ENCODE measurements at places on chromosomes 5 and 9.

- DNase-seq = peak; percentile 1
Measured at GRCh38 chr9:15333376-15333881, 26.4 kb upstream of the TTC39B start.

DNA sequence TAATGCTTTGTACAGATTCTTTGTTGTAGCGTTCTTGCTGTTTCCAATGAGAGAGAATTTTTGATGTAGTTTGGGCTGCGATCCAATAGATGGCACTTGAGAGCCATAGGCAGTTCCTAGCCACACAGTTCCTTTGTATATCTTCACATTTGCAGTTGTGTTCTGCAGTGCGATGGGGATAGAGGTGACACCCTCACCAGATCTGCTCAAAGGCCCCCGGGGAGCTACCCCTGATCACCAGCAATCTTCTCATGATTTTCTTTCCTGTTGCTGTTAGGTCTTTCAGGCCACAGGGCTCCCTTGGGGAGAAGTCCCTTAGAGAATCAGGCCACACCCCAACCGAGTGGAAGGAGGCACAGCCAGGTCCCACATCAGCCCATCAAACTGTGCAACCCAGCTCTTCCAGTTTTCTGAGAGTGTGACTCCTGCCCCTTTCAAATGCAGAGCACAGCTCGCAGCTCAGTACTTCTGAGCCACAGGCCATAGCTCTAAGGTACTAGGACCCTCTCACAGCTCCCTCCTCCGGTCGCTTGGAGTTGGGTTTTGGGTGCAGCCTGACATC lies 353.7 kb downstream of the SLCO4C1 start:
- peak; percentile 71 for DNase-seq

- peak; percentile 46 for DNase-seq
Measured at GRCh38 chr5:44875661-44876605, 67.2 kb downstream of the MRPS30 start.

GRCh38 chr5:1494780-1495524 lies 28.8 kb downstream of the LPCAT1 start:
- DNase-seq = no peak

- no peak for DNase-seq
Measured at GRCh38 chr5:19564036-19564435, 424.0 kb downstream of the CDH18 start.

- no peak for DNase-seq
Measured at GRCh38 chr5:150060471-150060870, 25.9 kb downstream of the CSF1R start.

DNA sequence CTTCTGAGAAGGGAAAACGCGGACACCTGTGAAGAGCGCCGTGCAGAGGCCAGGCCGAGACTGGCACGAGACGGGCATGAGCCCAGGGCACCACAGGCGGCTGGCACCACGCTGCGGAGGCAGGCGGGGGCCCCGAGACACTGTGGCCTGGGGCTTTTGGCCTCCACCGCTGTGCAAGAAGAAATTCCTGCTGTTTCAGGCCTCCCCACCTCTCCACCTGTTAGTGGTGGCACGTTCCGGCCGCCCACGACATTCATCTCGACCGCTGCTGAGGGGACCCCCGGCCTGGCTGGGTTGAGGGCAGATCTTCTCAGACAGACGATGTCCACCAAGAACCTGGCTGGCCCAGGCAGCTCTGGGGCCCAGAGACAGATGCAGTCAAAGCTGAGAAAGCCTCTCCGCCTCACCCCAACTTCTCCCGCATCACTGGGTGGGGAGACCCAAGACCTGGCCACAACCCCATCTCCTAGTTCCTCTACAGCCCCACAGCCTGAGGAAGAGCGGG lies 11.5 kb downstream of the NACC2 start:
- DNase-seq = no peak

DNA sequence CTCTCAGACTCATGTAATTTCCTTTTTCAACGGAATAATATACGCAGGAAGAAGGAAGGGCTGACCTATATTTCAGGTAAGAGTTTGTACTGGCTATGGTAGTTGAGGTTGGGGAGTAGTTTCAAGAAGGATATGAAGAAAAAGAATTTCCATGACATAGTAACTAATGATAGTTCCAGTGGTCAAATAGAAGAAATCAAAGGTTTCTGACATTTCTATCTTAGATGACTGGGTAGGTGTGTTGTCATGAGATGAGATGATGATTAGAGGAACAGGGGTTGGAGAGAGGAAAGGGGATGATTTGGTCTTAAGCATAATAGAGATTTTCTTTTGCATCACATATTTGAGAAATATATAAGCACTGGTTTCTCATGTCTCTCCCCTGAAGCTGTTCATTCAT lies 166.0 kb downstream of the SPATA31D1 start:
- DNase-seq = no peak

DNA sequence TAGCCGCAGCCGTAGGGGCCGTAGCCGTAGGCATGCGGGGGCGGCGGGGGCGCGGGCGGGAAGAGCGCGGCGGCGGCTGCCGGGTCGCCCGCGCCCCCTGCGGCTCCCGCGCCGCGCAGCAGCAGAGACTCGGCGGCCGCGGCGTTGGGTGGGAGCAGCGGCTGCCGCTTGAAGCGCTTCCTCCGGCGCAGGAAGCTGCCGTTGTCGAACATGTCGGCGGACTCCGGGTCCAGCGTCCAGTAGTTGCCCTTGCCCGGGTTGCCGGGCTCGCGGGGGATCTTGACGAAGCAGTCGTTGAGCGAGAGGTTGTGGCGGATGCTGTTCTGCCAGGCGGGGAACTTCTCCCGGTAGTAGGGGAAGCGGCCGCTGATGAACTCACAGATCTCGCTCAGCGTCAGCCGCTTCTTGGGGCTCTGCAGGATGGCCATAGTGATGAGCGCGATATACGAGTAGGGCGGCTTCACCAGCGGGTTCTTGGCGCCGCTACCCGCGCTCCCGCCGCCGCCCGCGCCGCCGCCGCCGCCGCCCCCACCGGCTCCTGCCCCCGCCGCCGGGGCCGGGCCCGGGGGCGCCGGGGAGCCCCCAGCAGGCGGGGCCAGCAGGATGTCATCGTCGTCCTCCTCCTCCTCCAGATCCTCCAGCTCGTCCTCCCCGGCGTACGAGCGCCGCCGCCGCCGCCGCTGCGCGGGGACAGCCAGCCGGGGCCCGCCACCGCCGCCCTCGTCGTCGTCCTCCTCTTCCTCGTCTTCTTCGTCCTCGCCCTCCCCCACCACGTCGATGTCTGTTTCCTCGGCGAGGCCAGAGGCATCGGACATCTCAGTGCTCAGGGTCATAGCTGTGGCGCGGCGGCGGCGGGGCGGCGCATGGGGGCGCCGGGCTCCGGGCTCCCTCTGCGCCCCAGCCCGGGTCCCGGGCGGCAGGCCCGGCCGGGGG lies 781 bp downstream of the FOXD1 start:
- DNase-seq = no peak

GRCh38 chr5:157761690-157762621 lies 18.4 kb downstream of the LSM11 start:
- DNase-seq = peak; percentile 72

DNA sequence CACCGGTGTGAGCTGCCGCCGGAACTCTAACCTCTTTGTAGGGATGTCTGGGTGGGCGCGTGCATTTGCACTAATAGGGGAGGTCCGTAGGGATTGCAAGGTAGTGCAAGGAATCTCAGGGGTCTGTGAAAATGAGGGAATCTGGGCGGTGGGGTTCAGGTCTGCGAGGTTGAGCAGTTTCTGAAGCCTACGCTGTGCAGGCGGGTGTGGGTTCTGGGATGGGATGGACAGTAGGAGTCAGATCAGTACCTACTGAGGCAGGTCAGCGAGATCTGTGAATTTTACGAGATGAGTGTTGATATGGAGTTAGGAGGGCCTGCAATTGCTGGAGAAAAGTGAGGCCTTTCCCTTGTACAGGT lies 856 bp upstream of the ATOSB start:
- no peak for DNase-seq

- no peak for DNase-seq
Measured at GRCh38 chr9:99387431-99387830, 165.3 kb downstream of the SEC61B start.

GRCh38 chr9:26684029-26684428 lies 208.6 kb downstream of the CAAP1 start:
- DNase-seq = no peak

GRCh38 chr5:138824924-138825863 lies 49.9 kb downstream of the LRRTM2 start:
- DNase-seq = peak; percentile 56

- no peak for DNase-seq
Measured at GRCh38 chr9:96108691-96109380, 193.1 kb downstream of the HSD17B3 start.

GRCh38 chr9:131678499-131679111 lies 61.3 kb downstream of the RAPGEF1 start:
- DNase-seq = peak; percentile 62

DNA sequence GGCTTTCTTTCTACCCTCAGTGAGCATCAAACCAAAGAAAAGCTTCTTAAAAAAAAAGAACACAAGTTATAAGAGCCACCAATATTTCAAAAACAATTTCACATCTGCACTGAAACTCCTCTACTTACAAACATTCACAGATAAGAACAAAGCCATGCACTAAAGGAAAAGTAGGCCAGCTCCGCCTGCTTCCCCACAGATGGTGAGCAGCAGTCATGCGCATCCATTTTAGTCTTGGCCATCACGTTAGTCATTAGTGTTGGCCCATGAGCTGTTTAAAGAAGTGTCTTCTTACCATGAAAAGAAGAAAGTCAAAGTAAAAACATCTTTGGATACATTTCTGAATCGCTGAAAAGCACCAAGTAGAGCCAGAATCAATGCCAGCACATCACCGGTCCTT lies 40.0 kb upstream of the SMIM23 start:
- no peak for DNase-seq

DNA sequence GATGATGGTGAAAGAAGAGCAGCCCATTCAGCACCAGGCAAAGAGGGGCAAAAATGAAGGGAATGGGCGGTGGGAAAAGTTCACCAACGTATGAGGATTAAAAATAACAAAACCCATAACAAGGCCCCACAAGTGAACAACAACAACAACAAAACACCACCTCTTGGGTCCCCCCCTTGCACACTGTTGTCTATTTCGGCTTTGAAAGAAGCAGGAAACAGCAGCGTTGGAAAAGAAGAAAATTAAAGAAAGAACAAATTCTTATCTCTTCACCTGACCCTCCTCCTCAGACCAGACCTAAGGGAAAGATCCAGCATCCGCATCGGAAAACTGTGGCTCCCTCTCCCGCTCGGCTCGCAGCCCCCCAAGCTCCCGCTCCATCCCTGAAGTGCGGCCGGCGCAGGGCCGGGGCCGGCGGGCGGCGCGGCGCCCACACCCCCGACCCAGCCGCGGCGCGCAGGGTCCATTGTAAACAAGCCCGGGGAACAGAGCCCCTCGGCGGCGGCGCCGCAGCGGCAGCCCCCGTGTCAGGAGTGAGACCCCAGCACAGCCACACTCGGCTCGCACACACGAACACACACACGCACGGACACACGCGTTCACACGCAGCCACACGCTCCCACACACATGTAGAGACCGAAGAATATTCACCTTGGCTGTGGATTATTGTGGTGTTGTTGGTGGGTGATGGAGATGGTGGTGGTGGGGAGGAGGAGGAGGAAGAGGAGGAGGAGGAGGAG lies 535 bp downstream of the RFX3 start:
- DNase-seq = peak; percentile 97

- no peak for DNase-seq
Measured at GRCh38 chr5:26690511-26690910, 347.9 kb downstream of the CDH9 start.
